Mucosa of descending colon (tissue), 3 donors: ENCODE measurements at places on chromosomes 7 and 10. TPM values are rescaled to one million over a fixed set of nuclear protein-coding genes. Genes with fewer than 3 reads are reported as not detected.

Gene GNG11
- 3.4 TPM for total RNA-seq

Gene CALHM3
- not detected for total RNA-seq

Gene PLEKHS1
- 6.5 TPM for total RNA-seq

Gene CDH23
- total RNA-seq: 3.6 TPM

Gene TLX1
- total RNA-seq: not detected

Gene TEX47
- not detected for total RNA-seq
